ENCODE measurements at places on chromosomes 11 and 22. TPM values are rescaled to one million over a fixed set of nuclear protein-coding genes. Genes with fewer than 3 reads are reported as not detected.

DNA sequence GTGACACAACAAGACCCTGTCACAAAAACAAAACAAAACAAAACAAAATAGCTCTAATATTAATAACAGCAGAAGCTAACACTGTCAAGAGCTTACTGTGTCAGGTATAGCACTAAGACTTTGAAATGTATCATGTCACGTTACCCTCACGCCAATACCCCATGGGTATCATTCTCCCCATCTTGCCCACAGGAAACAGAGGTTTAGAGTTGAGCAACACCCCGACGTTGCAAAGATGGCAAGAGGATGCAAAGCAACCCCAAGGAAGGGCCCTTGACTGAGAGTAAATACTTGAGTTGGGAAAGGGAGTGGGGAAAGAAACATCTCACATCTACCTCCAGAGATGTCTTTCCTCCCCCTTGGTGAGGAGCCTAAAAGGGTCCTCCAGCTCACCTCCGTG lies 366.8 kb downstream of the LARGE1 start:
- no peak for DNase-seq

- no peak for DNase-seq
These were observed 9.5 kb upstream of the LINC01488 start for GRCh38 chr11:69471729-69472540.

- peak; percentile 78 for DNase-seq
These were observed 255 bp upstream of the SYNGR1 start for GRCh38 chr22:39349506-39349966.

DNA sequence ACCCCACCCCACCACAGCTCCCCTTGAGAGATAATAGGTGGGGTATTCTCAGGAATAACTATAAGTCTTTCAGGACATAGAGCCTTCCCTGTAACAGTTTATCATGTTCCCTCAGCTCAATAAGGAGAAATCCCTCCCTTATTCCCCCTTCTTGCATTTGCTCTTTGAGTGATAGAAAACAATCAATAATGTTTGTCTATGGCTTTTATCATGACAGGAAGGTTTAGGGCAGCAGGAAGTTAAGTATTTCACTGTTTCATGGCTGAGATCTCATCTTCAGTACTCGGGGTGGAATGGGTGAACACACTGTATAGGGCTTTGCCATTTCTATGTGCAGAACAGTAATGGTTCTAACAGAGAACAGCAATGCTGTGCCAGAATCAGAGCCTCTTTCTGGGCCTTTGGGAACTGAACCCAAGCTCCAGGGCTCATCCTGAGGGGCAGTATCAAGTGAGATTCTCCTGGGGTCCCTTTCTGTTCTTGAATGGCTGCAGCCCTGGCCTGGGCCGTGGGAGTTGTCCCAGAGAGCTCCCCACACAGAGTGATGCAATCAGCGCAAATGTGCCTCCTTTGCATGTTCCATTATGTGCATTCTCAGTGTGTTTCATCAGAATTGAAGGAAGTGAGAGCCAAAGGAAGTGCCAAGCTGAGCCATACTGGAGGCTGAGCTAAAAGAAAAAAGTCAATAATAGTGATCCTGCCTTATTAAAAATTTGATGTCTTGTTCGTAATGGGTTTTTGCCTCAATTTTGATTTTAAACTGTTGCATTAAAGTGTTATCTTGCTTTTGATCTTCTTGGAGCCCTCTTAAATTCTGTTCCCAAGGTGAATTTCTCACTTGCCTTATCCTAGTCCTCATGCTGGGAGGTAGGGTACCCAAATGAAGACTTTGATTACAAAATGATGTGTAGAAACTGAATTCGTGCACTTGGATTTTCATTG lies 2.9 kb upstream of the CYP2R1 start:
- DNase-seq: no peak

DNA sequence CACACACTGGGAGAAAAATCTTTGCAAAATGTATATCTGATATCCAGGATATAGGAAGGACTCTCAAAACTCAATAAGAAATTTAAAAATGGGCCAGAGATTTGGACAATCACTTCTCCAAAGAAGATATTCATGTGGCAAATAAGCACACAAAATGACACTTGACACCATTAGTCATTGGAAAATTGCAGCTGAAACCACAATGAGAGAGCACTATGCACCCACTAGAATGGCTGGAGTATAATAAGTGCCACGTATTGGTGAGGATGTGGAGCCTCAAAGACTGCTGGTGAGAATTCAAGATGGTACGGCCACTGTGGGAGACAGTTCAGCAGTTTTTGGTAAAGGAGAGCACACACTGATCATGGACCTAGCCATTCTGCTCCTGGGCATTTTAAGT lies 12.8 kb upstream of the OSBPL5 start:
- no peak for DNase-seq

DNA sequence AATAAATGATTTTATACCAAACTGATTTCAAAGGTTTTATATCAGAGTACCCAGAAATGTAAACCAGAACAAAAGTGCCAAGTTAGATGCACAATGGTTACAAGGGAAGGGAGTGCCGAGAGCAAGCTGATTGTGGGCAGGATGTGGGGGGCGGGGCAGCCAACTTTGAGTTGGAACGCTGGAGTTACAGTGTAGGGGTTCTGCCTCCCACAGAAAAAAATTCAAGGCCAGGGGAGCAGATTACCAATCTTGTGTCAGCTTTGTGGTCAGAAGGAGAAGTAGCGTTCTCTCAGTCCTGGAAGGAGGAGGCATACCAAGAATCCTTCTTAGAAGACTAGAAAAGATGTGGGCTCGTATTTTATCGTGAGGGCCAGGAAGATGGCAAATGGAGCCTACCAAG lies 15.9 kb upstream of the POU2AF2 start:
- peak; percentile 17 for DNase-seq

DNA sequence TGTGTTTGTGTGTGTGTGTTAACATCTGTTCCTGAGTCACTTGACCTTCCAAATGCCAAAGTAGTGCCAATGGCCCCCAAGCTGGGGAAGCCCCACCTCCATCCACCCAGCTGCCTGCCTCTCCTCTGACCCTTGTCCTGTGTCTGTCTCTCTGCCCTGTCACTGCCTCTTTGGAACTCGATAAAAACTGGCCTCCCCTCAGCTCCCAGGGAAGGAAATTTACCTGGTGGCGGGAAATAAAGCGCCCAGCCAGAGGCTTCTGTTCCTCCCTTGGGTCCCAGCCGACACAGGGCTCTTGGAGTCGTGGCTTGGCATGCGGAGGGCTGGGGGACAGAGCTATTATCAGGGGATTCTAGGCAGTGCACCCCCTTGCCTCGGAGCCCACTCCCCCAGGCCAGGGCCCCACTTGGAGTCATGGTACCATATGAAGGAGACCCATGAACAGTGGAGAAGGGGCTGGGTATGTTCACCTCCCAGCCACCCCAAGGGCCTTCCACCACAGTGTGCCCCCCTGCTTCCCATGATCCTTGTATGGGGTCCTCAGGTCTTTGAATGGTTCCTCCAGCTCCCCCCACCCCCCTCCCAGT lies 6.2 kb downstream of the KCNC1 start:
- no peak for DNase-seq

- no peak for DNase-seq
These were observed 4.3 kb upstream of the OR2AG1 start for GRCh38 chr11:6778518-6778917.

DNA sequence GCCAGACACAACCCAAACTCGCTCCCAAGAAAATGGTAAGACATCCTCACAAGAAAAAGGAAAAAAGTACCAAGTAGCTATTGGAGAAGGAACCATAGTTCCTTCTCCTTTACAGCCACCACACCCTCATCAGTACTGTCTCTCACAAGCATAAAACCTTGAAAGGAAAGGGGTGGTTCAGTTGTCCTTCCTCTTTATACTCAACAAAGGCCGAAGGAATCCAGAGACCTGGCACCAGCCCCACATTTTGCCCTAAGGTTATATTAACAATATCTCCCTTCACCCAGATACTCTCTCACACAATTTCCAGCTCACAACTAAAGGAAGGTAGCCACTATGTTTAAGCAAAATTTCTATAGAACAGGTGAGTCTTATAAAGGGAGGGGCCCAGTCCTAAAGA lies 8.5 kb downstream of the FHIP1B start:
- peak; percentile 15 for DNase-seq

- DNase-seq: peak; percentile 52
These were observed 8.6 kb upstream of the POLDIP3 start for GRCh38 chr22:42623301-42623751.

DNA sequence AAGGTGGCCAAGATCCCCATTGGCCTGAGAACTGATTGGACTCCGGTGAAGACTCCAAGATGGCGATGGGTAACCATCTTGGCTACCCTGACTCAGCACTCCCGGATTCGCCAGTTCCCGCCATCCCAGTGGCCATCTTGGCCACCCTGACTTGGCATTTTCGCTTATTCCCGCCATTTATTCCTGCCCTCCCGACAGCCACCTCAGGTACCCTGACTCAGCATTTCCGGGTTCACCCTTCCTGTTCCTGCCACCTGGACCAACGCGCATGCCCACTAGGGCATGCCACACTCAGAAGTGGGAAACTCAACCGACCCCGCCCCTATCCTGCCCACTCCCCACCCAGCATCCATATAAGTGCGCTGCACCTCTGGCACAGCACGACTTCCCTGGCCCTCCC lies 7.8 kb downstream of the OR8K5 start:
- DNase-seq: no peak

- DNase-seq: peak; percentile 56
These were observed 253.5 kb upstream of the PLET1 start for GRCh38 chr11:112514011-112514740.

DNA sequence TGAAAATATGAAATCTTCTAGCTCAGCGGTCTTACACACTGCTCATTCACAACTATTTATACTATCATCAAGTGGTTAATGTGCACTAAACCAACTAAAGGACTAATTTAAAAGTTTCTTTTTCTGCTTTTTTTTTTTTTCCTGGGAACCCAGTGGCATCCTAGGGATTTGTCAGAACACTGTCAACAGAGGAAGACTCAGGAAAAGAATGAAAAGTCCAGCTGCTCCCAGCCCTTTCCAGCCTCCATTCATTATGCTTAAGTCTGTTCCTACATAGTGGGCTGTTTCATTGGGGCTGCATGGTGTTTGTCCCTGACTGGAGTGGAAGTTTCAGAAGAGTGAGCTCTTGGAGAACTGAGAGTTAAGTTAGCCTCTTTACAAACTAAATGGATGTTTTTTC lies 391.1 kb downstream of the AASDHPPT start:
- no peak for DNase-seq

The SGSM1 gene
- polyA plus RNA-seq: 0.76 TPM

The MAP6 gene
- 4.2 TPM for polyA plus RNA-seq

The C11orf87 gene
- polyA plus RNA-seq: 0.03 TPM

The TRIM48 gene
- not detected for polyA plus RNA-seq

The KDELR3 gene
- polyA plus RNA-seq: 6.4 TPM

The GNB1L gene
- polyA plus RNA-seq: 1.8 TPM

The APOBEC3G gene
- polyA plus RNA-seq: 9.3 TPM

All from stomach (tissue), 19 donors.